Naive thymus-derived CD8-positive, alpha-beta T cell (primary cell): ENCODE measurements at places on chromosomes 7 and 10.

GRCh38 chr10:98795467-98795866 lies 348.7 kb upstream of the HPS1 start:
- no peak for DNase-seq

DNA sequence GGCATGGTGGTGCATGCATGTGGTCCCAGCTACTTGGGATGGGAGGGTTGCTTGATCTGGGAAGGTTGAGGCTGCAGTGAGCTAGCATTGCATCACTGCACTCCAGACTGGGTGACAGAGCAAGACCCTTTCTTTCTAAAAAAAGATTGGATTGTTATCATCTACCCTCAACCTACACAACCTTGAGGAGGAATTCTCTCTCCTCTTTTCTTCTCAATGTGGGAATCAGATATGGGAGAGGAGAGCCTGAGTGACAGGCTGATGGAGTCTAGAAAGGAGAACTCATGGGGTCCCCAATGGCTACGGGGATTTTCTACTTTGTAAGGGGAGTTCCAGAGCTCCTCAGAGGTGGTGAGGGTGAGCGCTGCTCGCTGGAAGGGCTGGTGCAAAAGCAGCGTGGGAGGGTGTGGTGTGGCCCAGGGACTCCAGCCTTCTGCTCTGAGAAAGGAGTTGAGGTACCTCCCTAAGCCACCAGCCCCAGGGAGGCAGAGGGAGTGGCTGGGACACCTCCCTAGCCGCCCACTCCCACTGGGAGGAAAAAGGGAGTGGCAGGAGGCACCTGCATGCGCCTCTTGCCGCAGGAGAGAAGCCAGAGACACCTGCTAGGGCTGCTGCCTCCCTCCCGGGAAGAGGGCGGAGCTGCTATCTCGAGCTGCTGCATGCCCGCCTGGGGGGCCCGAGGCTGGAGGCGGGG lies 48.4 kb downstream of the GATA3 start:
- no peak for DNase-seq

- DNase-seq: no peak
These were observed 43.7 kb downstream of the PFKP start for GRCh38 chr10:3110782-3111620.

DNA sequence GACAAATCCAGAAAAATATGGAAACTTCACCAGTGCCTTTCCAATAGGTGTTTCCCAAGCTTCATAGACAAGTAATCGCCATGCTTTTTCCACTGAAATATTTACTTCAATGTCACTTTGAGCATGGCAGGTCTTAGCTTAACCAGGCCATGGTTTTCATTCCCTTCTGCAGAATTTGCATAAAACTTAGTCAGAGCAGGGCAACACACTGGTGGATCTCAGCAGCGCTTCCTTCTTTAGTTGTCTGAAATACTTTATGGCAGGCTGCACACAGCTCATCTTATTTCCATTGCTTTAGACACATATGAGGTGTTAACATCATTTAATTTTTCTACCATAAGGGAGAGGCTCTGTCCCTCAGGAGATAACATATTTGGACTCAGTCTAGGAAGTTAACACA lies 102.9 kb upstream of the AHR start:
- no peak for DNase-seq

GRCh38 chr7:2982831-2983230 lies 60.8 kb downstream of the CARD11 start:
- DNase-seq: peak; percentile 70

DNA sequence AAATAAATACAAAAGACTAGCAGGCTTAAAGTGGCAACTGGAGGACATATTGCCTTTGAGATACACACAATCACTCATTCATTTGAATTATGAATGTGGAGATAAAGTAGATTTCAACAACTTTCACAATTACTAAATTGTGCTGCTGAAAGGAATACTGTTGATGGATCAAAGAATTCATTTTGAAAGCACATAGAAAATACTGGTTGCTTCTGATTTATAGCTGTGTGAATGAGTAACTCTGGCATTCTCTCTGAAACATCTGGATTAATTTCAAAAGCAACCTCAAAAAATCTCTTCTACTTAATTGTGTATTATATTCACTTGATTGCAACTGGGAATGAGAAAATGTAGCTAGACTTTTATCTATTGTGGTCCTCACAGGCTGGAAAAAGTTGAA lies 397.6 kb downstream of the THSD7A start:
- no peak for DNase-seq

DNA sequence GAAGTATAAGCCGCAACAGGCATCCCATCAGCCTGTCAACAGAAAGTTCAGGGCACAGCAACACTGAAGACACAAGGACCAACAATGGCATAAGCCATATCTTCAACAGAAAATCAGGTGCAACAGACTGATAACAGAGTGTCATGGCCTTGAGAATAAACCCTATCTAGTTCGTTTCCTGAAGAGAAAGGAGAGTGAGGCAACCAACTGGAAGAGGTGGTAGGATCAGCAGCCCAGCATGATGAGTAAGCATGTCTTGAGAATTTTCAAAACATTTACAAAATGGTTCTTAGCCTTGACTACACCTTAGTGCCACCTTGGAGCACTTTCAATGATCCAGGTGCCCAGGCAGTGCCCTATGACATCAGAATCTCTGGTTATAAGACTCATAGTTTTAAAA lies 290.2 kb upstream of the SEMA3C start:
- no peak for DNase-seq

DNA sequence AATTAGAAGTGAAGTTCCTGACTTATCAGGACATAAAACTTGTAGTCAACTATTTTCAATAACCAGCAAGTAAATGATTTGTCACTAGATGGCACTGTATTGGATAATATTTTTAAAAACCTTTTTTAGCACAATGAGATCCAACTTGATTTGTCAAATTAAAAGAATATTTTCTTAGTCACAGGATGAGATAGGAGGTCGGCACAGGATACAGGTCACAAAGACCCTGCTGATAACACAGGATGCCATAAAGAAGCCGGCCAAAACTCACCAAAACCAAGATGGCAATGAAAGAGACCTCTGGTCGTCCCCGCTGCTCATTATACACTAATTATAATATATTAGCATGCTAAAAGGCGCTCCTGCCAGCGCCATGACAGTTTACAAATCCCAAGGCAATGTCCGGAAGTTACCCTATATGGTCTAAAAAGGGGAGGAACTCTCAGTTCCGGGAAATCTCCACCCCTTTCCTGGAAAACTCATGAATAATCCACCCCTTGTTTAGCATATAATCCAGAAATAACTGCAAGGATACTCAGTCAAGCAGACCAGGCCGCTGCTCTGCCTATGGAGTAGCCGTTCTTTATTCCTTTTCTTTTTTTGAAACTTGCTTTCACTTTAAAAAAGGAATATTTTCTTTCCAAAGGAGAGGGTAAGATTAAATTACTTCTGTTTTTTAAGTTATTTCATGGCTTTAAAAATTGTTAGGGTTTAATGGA lies 255.7 kb upstream of the MKLN1 start:
- no peak for DNase-seq

DNA sequence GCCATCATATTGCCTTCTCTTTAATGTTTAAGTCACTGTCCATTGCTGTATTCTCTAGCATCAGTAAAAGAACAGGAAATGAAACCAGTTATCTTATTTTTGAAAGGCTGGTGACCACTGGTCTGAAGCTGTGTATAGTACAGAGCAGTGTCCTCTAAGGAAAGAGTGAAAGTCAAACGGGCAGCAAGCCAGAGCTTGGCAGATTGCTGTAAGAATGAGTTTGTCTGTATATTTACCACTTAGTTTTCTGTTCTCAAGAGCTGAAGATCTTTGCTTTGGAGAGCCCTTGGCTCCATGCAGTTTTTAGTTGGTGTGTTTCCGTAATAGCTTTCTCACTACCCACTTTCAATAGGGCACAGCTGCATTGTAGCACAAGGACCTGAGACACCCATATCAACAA lies 31.9 kb downstream of the PCBD1 start:
- no peak for DNase-seq

DNA sequence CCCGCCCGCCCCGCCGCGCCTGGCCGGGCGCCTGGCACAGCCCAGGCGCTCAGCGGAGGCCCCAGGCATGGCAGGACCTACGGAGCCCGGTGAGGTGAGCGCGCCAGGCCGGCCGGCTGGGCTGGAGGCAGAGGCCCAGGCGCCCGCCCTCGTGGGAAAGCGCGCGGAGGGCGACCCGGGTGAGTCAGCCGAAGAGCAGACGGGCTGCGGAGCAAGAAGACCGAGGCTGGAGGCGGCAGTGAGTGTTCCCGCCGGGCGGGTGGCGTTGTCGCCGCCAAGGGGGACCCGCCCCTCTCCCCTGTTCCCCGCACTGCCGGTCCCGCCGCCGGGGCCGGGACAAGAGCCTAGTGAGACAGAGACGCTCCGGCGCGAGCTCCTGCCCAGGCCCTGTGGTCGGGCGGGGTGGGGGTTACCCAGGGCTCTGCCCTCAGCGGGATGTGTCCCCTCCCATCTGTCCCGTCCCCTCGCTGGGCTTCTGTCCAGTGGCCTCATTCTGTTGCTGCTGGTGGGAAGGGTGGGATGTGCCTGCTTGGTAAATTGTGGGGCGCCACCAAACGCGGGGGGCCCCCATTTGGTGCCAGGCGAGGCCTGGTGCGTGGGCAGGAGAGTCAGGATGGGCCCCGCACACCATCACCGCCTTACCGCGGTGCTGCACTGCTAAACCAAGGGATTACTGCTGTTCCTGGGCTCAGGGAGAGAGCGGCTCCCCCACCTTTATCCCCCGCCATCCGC lies 17.0 kb upstream of the NODAL start:
- no peak for DNase-seq

GRCh38 chr7:37052705-37053104 lies 328.4 kb upstream of the AOAH start:
- DNase-seq: peak; percentile 18

GRCh38 chr10:72328045-72328828 lies 26.5 kb downstream of the DNAJB12 start:
- DNase-seq: no peak

DNA sequence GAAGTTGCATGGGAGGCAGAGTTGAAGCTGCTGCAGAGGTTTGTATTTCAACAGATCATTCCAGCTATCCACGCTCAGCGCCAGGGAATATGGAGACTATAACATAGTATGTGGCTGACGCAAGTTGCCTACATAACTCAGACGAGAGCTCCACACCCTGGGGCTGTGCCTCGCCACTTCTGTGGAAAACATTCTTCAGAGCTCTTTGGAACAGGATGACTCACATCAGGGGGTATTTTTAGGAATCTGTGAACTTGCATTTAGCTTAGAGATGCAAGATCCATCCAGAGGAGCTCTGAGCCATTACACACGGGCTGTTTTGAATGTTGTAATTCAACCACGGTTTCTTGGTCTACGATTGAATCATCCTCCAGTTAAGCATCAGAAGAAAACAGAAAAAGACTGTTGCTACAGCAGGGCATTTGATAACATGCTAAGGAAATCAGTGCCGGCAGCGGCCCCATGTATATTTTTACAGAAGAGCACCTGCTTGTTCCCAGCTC lies 481.5 kb upstream of the AKR1E2 start:
- DNase-seq: no peak

DNA sequence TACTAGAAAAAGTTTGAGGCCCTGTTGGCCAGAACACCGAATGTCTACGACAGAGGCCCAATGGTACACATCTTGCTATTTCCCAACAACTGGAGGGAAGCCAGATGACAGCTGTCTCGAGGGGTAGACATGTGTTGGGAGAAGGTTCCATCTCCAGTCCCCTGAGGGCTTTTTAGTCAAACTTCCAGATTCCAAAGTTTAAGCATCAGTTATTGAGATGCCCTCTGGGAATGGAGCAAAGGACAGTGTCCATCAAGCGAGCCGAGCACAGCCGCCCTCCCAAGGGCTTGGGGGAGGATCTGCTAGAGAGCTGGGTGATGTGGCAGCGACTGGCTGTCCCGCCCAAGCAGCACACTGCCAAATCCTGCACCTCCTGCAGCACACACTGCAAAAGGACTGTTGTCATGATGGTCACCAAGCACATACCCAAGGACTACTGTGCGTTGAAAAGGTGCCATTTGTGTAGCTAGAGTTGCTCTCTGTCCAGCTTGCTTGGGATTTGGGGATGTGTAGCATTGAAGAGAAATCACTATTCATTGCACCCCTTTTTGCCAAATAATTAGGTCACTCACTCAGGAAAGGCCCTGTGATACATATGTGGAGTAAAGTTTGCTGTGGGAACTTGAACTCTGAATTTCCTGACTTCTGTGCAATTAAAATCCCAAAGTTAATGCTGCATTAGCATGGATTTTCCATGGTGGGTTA lies 164.6 kb downstream of the TRIL start:
- DNase-seq: no peak

- DNase-seq: no peak
These were observed 49.6 kb downstream of the PDE1C start for GRCh38 chr7:32020551-32021159.

DNA sequence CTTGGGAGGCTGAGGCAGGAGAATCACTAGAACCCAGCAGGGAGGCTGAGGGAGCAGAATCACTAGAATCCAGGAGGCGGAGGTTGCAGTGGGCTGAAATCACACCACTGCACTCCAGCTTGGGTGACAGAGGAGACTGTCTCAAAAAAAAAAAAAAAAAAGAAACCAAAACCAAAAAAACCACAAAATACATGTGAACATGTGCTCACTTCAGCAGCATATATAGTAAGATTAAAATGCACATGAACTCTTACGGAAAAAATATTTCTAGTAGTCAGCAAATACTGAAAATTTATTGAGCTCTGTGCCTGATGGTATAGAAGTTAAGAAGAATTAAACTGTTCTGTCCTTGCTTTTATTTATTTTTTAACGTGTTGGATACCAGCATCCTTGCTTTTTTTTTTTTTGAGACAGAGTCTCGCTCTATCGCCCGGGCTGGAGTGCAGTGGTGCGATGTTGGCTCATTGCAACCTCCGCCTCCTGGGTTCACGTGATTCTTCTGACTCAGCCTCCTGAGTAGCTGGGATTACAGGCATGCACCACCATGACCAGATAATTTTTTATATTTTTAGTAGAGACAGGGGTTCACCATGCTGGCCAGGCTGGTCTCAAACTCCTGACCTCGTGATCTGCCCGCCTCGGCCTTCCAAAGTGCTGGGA lies 9.6 kb upstream of the ZNF487 start:
- DNase-seq: no peak

DNA sequence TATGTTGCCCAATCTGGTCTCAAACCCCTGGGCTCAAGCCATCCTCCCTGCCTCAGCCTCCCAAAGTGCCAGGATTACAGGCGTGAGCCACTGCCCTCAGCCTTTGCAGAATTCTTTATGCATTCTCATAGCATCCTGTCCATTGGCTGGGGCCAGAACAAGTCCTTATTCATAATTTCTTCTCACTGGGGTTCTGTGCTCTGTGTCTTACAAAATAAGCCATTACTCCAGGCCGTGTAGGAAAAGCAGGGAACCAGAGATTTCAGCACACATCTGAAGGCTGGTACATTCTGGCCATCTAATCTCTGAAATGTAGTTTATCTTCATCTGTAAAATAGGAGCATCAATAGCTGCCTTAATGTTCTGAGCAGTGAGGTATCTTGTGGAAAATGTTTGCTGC lies 10.3 kb upstream of the OCM start:
- DNase-seq: no peak

DNA sequence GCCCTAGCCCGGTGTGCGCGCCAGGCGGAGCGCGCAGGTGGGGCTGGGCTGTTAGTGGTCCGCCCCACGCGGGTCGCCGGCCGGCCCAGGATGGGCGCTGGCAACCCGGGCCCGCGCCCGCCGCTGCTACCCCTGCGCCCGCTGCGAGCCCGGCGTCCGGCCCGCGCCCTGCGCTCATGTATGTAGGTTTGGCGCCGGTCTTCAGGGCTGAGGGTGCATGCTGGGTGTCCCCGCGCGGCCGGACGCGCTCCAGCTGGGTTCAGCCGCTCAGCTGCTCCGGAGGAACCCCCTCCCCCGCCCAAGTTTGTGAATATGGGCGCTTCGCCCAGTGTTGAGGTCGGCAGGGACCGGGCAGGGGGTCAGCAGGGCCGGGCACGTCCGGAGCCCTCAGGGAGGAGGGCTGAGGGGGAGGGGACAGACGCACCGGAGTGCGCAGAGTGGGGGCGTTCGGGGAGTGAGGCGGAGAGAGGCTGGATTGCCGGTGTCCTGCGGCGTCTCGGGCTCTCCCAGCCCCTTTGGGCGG lies 559 bp downstream of the VWC2 start:
- DNase-seq: no peak
